ENCODE measurements at places on chromosomes 3 and 15.

DNA sequence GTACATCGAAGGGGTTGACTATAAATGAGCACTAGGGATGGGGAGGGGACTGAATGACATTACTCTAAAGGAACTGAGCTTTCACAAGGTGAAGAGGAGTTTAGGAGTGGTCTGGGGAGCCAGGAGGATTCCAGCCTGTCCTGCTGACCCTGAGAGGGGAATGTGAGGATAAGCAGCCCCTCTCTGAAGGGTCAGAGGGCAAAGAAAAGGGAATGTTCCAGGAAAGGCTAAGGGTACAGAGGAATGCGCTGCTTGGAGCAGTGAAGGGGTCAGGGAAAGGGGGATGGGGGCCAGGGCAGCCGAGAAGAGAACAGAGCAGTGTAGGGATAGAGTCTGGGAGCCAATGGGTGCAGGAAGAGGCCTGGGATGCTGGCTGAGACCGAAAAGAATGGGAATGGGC lies 28.0 kb upstream of the TPM1 start:
- no peak for DNase-seq

DNA sequence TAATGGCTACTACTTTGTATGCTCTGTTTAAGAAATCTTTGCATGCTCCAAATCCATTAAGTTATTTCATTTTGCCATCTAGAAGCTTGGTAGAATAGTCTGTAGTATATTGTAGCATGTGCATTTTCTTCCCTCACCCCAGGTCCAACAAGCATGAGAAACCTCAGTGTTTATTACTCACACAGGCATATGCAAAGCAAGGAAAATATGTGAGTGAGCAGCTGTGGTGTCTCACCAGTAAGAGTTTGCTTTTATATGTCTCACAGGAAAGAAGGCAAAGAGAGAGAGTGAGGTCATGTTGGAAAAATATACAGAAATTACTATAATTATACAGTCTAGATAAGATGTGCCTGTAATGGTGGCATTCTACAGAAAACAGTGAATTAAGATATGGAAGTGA lies 312.5 kb downstream of the C3orf38 start:
- no peak for DNase-seq

DNA sequence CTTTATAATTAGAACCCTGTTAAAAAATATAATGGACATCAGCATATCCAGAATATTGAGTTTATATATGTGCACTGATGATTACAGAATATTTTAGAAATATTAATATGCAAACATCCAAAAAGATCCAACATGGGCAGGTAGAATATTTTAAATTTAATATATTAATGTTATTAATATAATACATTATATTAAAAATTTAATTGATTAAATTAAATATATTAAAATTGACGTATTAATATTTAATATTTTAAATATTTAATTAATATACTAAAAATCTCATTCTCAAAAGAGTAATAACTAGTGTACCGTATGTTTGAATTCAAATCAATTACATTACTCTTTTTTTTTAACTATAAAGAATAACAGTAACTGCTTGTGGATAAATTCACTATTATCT lies 73.8 kb upstream of the FURIN start:
- no peak for DNase-seq

GRCh38 chr3:177257006-177257405 lies 59.7 kb upstream of the TBL1XR1 start:
- no peak for DNase-seq

DNA sequence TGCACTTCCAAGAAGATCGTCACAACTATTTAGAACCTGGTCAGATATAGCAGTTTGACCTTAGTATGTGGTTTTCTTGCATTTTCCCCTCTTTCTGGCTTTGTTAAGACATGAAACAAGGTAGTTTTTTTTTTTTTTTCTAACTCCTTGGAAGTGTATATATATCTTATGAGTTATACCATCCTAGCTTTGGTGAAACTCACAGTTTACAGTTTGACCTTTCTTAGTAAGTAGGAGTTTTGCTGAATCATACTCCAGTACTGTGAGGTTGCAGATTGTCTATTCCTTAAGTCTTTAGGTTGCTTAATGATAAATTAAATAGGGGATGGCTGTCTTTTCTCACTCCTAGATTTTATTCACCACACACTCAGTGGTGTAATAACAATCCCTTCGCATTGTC lies 325.0 kb downstream of the RBMS3 start:
- no peak for DNase-seq

GRCh38 chr15:66655997-66656396 lies 46.0 kb upstream of the SMAD6 start:
- no peak for DNase-seq

GRCh38 chr3:4949659-4950058 lies 29.6 kb upstream of the BHLHE40 start:
- DNase-seq = no peak

DNA sequence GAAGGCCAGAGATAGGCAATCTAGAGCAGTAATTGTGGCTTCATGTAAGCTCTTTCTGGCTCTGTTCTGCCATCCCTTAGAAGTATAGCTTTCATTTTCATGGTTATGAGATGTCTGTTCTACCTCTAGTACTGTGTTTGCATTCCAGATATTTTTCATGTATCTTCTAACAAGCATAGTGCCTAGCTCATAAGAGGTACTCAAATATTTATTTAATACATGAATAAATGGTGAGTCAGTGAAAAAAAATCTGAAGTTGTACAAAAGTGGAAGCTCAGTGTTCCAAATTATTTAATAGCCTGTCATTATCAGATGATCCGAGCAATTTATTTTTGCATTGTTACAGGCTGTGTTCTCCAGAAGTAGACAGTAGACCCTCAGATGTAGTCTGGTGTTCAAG lies 64.3 kb downstream of the OXSM start:
- no peak for DNase-seq

DNA sequence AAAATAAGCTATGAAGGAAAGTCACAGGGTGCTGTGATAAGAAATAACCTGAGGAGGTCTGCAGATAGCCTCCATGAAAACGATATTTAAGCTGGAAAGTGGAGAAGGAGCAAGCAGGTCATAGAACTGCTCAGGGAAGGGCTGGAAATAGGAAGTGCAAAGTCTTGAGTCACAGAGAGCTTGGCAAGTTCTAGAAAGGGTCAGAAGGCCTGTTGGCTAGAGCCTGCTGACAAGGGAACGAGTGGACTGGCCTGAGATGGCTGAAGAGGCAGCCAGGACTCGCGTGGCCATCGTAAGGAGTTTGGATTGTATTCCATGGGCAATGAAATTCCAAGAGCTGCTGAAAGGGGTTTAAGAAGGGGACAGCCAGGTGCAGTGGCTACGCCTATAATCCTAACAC lies 64.7 kb upstream of the IL12A start:
- no peak for DNase-seq

- DNase-seq = no peak
These were observed 101.7 kb upstream of the MANF start for GRCh38 chr3:51283421-51283820.

GRCh38 chr15:61099020-61099810 lies 129.9 kb downstream of the RORA start:
- peak; percentile 9 for DNase-seq

DNA sequence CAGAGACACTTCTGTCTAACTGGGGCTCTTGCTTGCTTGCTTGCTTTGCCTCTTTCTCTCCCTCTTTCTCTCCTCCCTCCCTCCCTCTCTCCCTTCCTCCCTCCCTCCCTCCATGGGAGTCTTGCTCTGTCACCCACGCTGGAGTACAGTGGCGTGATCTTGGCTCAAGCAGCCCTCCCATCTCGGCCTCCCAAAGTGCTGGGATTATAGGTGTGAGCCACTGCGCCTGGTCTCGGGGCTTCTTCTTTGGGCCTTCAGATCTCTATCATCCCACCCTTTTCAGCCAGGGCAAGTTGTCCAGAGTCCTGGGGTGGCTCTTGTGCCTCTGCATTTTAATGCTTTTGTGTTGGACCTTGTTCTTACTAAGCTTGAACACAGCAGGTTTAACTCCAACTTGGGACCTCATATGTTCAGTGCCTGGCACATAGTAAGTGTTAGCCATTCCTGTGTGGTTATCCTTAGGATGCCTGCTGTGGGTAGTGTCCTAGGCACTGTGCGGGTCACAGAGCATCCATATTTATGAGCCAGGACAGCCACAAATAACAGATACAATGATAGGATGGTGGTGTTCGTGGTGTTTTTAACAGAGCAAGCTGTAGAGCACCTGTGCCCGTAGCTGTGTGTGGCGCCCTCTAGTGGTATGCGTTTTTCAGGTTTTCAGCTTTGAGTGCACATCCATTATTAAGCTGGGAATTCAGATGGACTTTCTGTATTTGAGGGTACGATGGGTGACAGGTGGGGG lies 75.1 kb downstream of the CCK start:
- DNase-seq = peak; percentile 52

- DNase-seq = no peak
These were observed 246.4 kb downstream of the SLC9A9 start for GRCh38 chr3:143601723-143602484.

- no peak for DNase-seq
These were observed 195.3 kb downstream of the ITPR1 start for GRCh38 chr3:4688411-4688810.

DNA sequence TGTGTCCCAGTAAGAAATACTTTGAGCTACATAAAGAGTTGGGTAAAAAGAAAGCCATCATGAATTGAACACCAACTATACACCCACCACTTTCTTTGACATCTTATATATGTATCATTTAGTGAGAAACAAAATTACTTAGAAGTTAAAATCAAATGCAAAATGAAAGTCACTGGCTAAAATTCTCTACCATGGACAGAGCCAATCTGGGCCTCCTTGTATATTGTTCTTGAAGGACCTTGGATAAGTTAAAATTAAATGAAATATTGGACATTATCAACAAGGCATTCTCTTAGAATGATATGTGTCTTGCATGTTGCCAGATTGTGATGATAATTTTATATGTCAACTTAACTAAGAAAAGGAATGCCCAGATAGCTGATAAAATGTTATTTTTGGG lies 64.2 kb upstream of the CHL1 start:
- DNase-seq = no peak

GRCh38 chr15:56390739-56391267 lies 25.6 kb downstream of the TEX9 start:
- no peak for DNase-seq

DNA sequence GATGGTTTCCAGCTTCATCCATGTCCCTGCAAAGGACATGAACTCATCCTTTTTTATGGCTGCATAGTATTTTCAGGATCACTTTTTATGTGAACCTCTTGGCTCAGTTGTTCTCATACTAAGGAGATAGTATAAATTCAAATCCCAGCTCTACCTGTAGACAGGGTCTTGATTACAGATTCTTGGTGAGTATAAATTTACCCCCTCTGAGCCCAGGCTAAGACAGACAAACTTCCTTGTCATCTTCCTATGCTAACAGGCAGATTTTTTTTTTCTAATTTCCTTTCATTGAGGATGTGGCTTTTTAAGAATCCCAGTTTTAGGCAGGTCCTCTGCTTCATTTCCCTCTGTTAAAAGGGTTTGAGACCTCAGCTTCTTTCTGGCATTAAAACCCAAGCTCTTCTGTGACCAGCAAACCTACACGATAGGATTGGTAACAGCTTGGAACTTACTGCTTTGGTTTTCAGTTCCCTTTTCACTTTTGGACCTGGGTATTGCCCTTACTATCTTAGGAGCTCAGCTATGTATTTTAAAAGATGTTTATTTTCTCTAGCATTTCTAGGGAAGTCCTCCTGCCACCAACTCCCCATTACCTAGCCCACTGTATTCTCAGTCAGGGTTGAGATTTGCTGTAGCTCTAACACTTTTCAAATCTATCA lies 72.5 kb downstream of the VPS8 start:
- DNase-seq = no peak

DNA sequence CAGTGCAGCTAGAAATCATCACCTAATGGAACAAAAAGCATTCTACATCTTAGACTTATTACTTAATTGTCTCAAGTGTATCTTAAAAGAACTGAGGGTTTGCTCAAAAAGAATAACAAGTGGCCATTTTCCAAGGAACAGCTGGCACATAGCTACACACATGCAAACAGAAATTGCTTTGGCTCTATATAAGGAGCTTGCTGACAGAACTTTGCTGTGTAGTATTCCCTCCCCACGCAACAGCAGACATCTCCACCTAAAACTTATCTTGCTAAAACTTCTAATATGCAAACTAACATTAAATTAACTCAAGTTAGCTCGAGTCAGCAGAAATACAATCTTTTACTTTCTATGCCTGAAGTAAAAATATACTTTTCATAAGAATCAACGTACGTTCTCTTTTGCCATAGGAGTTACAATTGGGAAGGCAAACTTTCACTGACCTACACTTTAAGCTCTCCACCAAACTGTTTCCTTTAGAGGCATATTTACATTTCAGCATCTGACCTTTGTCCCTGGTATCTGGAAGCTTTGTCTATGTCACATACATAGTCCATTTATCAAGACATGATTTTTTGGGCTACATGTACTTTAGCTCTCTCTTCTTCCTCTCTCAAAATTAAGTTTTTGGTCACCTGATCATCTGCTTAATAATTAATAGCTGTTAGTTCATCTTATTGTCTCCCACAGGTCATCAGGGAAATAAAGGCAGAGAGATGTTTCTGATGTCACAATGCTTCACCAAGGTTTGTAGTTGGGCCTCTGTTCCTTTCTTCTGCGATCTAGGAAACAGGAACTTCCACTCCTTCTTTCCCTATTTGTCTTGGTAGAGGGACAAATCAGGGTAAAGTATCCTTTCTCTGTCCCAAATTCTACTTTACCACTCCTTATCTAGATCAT lies 163.4 kb upstream of the AGTR1 start:
- no peak for DNase-seq

- no peak for DNase-seq
These were observed 7.3 kb downstream of the SLC12A6 start for GRCh38 chr15:34330279-34330678.

GRCh38 chr3:67610458-67610857 lies 44.0 kb downstream of the SUCLG2 start:
- no peak for DNase-seq

DNA sequence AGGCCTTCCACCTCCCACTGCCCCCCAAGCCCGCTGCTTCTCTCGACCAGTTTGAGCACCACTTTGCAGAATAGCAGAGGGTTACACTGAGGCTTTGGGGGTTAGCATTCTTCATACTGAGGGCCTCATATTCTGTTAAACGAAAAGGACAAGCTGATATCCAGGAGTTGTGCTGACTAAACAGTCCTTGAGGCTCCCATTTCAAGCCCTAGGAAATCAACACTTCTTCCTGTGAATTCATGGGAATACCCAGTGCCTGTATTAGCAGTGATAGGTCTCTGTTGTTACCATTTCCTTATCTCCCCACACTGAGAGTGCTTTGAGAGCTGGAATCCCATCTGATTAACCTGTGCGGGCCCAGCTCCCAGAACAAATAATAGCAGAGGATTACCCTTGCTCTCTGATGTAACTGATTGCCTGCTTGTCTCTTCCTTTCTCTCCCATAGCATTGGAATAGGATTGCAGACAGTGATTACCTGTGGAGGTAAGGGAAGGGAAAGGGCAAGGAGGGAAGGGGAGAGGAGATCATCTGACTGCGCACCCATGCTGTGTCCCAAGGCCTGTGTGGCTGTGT lies 930 bp downstream of the FBXW12 start:
- DNase-seq = no peak

DNA sequence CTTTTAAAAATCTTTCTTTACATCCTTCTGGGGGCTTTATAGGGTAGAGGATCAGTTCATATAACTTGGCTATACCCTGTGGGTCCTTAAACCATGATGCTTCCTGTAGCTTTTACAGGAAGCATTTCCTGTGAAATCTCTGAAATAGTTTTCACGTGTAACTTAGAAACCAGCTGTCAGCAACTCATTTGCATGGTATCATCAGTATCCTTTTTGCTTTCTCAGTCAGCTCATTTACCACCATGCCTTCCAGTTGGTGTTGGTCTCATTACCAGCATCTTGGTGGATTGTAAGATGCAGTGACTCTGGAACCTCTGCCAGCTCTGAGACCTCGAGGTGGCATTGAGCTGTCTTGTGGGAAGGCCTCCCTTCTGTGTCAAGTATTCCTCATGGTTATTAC lies 96.7 kb upstream of the MYZAP start:
- no peak for DNase-seq

Data from SW480 (cell line).